ENCODE measurements at places on chromosomes 12 and 14. TPM values are rescaled to one million over a fixed set of nuclear protein-coding genes. Genes with fewer than 3 reads are reported as not detected.

The OXA1L gene
- 91.2 TPM for polyA plus RNA-seq

The BCL2L14 gene
- 2.2 TPM for polyA plus RNA-seq

The SAMD15 gene
- polyA plus RNA-seq = 1.5 TPM

The NTF3 gene
- 0.63 TPM for polyA plus RNA-seq

The KLRF1 gene
- 2.1 TPM for polyA plus RNA-seq

The KERA gene
- not detected for polyA plus RNA-seq

The DNM1L gene
- 15.3 TPM for polyA plus RNA-seq

The GPR162 gene
- 5.2 TPM for polyA plus RNA-seq

The ANKS1B gene
- polyA plus RNA-seq = 0.49 TPM
